ENCODE measurements at places on chromosomes 2 and 18. TPM values are rescaled to one million over a fixed set of nuclear protein-coding genes. Genes with fewer than 3 reads are reported as not detected.

DNA sequence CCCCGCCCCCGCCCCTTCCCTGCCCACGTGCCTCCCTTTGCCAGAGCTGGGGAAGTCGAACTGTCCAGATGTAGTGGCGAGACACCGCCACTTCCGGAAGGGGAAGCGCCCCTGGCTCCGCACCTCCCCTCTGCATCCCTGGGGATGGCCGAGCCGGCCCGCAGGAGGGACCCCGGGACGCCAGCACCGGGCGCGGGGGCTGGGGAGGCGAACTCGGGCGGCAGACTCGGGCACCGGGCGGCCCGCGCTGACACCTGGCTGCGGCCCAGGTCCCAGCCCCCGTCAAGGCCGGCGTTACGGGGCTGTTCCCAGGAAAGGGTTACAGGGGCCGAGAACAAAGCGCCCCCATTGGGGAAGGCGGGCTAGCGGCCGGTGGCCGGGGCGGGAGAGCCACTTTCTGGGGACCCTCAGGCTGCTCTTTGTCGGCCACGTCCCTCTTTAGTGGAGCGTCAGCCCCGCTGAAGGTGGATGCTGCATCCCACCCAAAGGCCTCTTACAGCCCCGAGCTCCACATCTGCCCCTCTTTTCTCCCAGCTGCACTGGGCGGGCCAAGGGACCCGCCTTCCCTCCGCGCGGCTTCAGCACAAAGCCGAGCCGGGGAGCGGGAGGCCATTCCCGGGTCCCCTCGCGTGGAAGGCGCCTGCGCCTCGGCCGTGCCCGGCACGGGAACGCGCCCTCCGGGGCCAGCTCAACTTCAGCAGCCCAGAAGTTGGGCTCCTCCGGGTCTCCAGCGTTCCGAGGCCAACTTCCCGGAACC is 1.3 kb downstream of the SDC1 start:
- peak; percentile 66 for DNase-seq

- DNase-seq, result no peak
Measured at GRCh38 chr2:16645775-16646559, 19.7 kb downstream of the CYRIA start.

The UGT1A3 gene
- polyA plus RNA-seq, result not detected

The ZDBF2 gene
- polyA plus RNA-seq, result 1.6 TPM

All from pancreas (tissue), 10 donors.